ENCODE measurements at places on chromosomes 5 and 9. TPM values are rescaled to one million over a fixed set of nuclear protein-coding genes. Genes with fewer than 3 reads are reported as not detected.

The TPM2 gene
- 1,339 TPM for total RNA-seq

The HTR4 gene
- not detected for total RNA-seq

The PCDHA1 gene
- under 0.01 TPM for total RNA-seq

The SPAG8 gene
- total RNA-seq, result 1.5 TPM

The TMOD1 gene
- total RNA-seq, result 0.16 TPM

The KIF27 gene
- 2.7 TPM for total RNA-seq

The FCN2 gene
- not detected for total RNA-seq

The TAF11L2 gene
- total RNA-seq, result not detected

The SPINK5 gene
- total RNA-seq, result 0.09 TPM

The CORO2A gene
- total RNA-seq, result under 0.01 TPM

The SERINC5 gene
- total RNA-seq, result 11.8 TPM

The DPYSL3 gene
- total RNA-seq, result 115 TPM

The FAM169A gene
- 0.17 TPM for total RNA-seq

The SOX30 gene
- total RNA-seq, result not detected

The IRX2 gene
- total RNA-seq, result 3.3 TPM

The PCDHB15 gene
- 0.32 TPM for total RNA-seq

The SEMA5A gene
- 9.9 TPM for total RNA-seq

The PAEP gene
- total RNA-seq, result not detected

The PCDHB6 gene
- 0.16 TPM for total RNA-seq

The TSSK1B gene
- 0.16 TPM for total RNA-seq

The SAPCD2 gene
- total RNA-seq, result 0.47 TPM

The MYMK gene
- not detected for total RNA-seq

Data from bronchial smooth muscle cell (primary cell).